ENCODE measurements at places on chromosomes 12 and 14. TPM values are rescaled to one million over a fixed set of nuclear protein-coding genes. Genes with fewer than 3 reads are reported as not detected.

GRCh38 chr14:88834883-88835431, 10.5 kb downstream of the TTC8 start:
- no peak for DNase-seq
- H3K4me3 ChIP-seq, result no peak overlapping the region
- H3K27ac ChIP-seq, result peak overlapping the region; percentile 28
- H3K4me1 ChIP-seq, result peaks cover 14% of the 10 kb centered on the region

- H3K4me1 ChIP-seq, result no peaks in the 10 kb centered on the region
- no peak for DNase-seq
- no peak overlapping the region for H3K4me3 ChIP-seq
- no peaks in the 10 kb centered on the region for H3K36me3 ChIP-seq
- H3K27ac ChIP-seq, result no peak overlapping the region
- no peaks in the 10 kb centered on the region for H3K27me3 ChIP-seq
Measured at GRCh38 chr14:44081146-44081545, 425.9 kb downstream of the FSCB start.

DNA sequence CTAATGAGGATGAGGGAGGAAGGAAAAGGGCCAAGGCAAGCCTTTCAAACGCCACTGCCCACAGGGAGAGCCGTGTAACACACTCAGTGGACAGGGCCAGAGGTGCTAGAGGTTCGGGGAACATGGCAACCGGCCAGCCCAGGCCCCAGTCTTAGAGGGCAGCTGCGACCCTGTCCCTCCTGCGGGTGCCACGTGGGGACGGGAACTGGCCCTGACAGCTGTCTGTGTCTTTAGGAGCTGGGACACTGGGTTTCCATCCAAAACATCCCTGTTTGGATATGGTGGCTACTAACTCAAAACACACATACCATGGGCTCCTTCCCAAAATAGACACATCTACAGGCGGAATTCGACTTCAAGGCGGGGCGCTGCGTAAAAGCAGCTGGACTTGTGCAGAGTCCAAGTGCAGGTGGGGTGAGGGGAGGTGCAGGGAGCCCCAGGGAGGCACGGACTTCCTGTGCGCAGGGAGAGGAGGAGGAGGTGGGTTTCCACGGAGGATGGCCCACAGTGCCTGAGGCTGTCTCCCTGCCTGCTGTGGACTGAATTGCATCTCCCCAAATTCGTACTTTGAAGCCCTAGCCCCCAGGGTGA, 184.7 kb downstream of the PIWIL1 start:
- no peak for DNase-seq
- no peaks in the 10 kb centered on the region for H3K4me1 ChIP-seq
- H3K27me3 ChIP-seq, result no peaks in the 10 kb centered on the region
- H3K36me3 ChIP-seq, result no peaks in the 10 kb centered on the region
- no peak overlapping the region for H3K27ac ChIP-seq
- no peak overlapping the region for H3K4me3 ChIP-seq

DNA sequence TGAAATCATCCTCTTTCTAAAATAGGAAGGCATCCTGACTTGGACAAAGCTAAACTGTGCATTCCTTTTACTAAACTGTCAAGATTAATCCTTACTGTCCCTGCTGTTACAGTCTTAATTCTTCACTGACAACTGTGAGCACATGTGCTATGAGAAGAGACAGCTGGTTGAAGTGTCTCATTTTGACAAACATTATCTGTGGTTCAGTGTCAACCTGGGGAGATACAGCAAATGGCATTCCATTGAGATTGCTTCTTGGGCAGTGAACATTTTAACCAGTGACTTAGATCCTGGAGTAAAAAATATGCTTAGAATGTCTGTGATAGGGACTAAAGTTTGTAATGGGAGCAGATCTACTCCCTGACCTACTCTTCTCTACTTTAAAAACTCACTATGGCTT, 552.6 kb upstream of the ATP2B1 start:
- no peaks in the 10 kb centered on the region for H3K4me1 ChIP-seq
- no peaks in the 10 kb centered on the region for H3K36me3 ChIP-seq
- no peak for DNase-seq
- H3K27ac ChIP-seq, result no peak overlapping the region

POTEG gene
- not detected for total RNA-seq

HOXC6 gene
- total RNA-seq, result not detected

All from heart left ventricle (tissue), 16 donors.